ENCODE measurements at places on chromosomes 3 and 15.

- no peak overlapping the region for H3K27ac ChIP-seq
- DNase-seq, result no peak
- no peaks in the 10 kb centered on the region for H3K27me3 ChIP-seq
- H3K36me3 ChIP-seq, result peaks cover 5% of the 10 kb centered on the region
- H3K4me3 ChIP-seq, result no peak overlapping the region
Measured at GRCh38 chr3:122772827-122773226, 20.8 kb downstream of the HSPBAP1 start.

DNA sequence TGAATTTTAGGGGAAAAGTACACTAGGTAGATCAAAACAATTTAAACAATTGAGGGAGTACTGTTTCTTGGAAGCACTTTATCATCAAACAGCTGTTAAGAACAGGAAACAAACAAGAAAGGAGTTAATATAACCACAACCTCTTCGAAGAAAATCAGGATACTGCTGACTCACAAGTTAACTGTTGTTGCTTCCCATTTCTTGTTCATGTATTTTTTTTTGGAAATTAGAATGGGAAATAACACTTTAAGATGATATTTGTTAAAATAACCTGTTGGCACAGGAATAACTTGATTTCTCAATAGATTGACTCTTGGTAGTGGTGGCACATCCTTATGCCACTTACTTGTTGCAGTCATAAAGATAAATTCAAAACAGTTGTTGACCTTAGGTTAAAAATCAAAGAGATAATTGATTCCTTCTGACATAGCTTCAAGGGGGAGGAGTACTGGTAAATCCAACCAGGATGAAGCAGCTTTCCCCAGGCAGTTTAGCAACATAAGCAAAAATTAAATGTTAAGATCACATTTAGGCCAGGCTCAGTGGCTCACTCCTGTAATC, 3.3 kb downstream of the BNIP2 start:
- peaks cover 47% of the 10 kb centered on the region for H3K4me1 ChIP-seq
- peaks cover 31% of the 10 kb centered on the region for H3K36me3 ChIP-seq
- H3K27me3 ChIP-seq, result no peaks in the 10 kb centered on the region
- H3K27ac ChIP-seq, result peak overlapping the region; percentile 51
- no peak for DNase-seq

DNA sequence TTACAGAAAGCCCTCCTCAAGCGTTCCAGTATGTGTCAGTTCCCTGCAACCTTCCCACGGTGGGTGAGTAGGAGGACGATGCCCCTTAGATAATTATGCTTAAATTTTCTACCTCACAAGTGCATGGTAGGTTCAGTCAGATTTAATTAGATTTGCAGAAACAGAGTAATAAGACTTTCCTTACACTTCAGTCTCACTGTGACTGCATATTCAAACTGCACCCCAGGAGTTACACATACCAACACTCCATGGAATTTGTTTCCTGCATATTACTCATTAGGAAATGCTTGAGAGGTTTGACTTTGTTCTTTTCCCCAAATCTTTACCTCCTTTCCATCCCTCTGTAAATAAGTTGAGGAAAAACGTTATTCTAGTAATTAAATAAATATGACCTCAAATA, 108.8 kb downstream of the ARRDC4 start:
- H3K4me1 ChIP-seq, result no peaks in the 10 kb centered on the region
- H3K27ac ChIP-seq, result no peak overlapping the region
- no peak overlapping the region for H3K4me3 ChIP-seq
- H3K27me3 ChIP-seq, result no peaks in the 10 kb centered on the region
- H3K36me3 ChIP-seq, result no peaks in the 10 kb centered on the region
- DNase-seq, result no peak

- H3K27me3 ChIP-seq, result no peaks in the 10 kb centered on the region
- H3K27ac ChIP-seq, result no peak overlapping the region
- H3K4me1 ChIP-seq, result peaks cover 80% of the 10 kb centered on the region
- no peak overlapping the region for H3K4me3 ChIP-seq
- DNase-seq, result no peak
- H3K36me3 ChIP-seq, result peaks cover 55% of the 10 kb centered on the region
Measured at GRCh38 chr3:72436863-72437592, 411.2 kb downstream of the SHQ1 start.

DNA sequence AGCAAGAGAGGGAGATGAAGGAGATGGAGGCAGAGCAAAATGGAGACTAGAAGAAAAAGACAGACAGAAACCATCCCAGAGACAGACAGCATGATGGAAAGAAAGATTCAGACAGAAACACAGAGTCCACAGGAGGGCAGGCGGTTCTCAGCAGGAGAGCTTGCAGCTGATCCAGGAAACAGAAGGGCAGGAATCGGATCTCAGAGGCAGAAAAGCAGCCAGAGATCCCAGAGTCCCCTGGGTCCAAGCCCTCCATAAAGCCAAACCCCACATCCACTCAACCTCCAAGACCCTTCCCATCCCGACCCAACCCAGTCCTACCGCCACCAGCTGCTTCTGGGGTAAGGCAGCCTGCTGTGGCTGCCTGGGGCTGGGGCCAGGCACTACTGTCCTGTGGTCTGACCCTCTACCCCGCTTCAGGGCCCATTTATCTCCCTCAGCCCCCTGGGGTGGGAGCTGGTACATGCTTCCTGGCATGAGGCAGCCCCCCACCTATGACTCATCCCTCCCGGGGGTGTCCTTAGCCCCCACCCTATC, at the start of gene UCN2:
Gene UCN2 (minus strand): TSS at position 400 of the 537 bp plus-strand sequence. CDS start 657 bp downstream, outside the sequence.
- no peaks in the 10 kb centered on the region for H3K36me3 ChIP-seq
- no peaks in the 10 kb centered on the region for H3K27me3 ChIP-seq
- H3K4me1 ChIP-seq, result peaks cover 31% of the 10 kb centered on the region
- peak within 1 kb of the TSS; percentile 48 for H3K27ac ChIP-seq
- H3K4me3 ChIP-seq, result no peak within 1 kb of the TSS

DNA sequence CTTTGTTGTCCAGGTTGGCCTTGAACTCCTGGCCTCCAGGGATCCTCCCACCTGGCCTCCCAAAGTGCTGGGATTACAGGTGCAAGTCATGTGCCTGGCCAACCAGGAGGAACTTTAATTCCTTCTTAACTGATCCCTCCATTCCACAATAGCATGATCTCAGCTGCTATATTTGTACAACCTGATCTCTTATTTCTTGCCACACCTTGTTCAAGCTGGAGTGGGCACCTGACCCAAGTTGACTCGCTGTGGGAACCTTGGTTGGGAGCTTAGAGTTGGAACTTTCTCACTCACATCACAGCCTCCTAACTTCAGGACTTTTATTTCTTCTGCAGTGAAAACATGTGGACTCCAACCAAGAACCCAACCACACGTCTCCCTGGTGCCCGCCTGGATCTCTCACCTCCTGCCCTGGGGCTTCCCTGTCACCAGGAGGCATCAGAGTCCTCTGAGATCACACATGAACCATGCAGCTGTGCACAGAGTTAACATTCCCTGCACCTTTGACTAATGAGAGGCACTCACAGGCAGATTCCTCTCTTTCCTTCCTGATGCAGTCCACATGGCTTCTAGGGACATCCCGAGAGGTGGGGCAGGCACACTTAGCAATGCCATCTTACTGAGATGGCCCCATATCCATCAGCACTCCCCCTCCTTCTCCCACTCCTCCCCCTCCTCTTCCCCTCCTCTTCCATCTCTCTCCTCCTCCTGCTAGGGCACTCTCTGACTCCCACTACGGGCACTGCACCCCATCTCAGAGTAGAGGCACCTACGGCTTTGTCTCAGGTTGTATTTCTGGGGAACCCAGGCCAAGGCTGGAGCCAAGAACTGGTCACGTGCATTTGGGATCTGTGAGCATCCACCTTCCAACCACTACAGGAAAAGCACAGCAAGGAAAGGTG, 9.7 kb upstream of the CYFIP1 start:
- H3K27me3 ChIP-seq, result no peaks in the 10 kb centered on the region
- peaks cover 7% of the 10 kb centered on the region for H3K36me3 ChIP-seq
- no peaks in the 10 kb centered on the region for H3K4me1 ChIP-seq
- no peak overlapping the region for H3K27ac ChIP-seq
- no peak for DNase-seq

DNA sequence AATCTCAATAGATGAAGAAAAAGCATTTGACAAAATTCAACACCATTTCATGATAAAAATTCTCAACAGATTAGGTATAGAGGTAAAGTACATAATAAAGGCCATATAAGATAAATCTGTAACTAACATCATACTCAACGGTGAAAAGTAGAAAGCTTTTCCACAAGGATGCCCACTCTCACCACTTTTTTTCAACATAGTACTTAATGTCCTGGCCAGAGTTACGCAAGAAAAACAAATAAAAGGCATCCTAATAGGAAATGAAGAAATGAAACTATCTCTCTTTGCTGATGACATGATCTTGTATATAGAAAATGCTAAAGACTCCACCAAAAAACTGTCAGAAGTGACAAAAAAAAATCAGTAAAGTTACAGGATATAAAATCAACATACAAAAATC, 33.0 kb downstream of the THBS1 start:
- no peaks in the 10 kb centered on the region for H3K27me3 ChIP-seq
- no peaks in the 10 kb centered on the region for H3K4me1 ChIP-seq
- DNase-seq, result no peak

GRCh38 chr3:161117646-161118045, 12.5 kb upstream of the B3GALNT1 start:
- no peak overlapping the region for H3K27ac ChIP-seq
- no peak for DNase-seq
- peaks cover 3% of the 10 kb centered on the region for H3K27me3 ChIP-seq
- no peaks in the 10 kb centered on the region for H3K36me3 ChIP-seq
- no peaks in the 10 kb centered on the region for H3K4me1 ChIP-seq

DNA sequence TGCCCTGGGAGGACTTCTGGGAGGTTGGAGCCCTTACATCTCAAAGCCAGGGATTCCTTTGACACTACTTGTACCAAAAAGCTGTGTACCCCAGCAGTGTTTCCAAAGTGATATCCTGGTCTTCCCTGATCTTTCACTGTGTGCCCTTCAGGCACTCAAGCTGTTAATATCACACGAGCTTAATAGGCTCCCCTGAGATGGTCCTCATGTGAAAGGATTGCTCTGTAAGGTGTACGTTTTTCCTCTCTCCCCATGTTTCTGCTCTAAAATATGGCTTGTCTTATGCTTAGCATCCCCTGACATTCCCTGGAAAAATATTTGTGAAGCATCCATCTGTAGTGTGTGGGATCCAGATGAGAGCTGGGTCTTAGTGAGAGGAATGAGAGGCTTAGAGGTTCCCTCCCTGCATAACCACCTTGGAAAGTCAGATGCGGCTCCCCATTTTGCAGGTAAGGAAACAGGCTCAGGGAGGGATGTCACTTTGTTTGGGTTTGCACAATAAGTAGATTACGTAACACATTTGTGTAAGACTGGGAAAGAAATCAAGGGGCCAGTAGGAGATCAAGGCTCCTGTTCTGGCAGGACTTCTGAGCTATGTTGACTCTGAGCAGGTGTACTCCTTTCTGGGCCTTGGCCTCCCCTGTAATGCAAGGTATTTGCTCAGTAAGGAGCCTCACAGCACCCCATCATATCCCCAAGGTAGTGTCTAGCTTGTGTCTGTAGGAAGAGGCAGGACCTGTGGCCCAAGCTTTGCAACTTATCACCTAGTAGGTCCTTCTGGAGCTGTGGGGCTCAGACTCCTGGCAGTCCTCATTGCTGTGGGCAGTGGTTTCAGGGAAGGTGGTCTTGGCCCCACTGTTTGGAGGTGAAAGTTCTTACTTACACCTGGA, 667 bp upstream of the ACOX2 start:
- H3K27me3 ChIP-seq, result no peaks in the 10 kb centered on the region
- H3K4me3 ChIP-seq, result no peak overlapping the region
- no peaks in the 10 kb centered on the region for H3K36me3 ChIP-seq
- no peak overlapping the region for H3K27ac ChIP-seq
- peaks cover 5% of the 10 kb centered on the region for H3K4me1 ChIP-seq

- H3K4me1 ChIP-seq, result no peaks in the 10 kb centered on the region
- no peak overlapping the region for H3K27ac ChIP-seq
- no peaks in the 10 kb centered on the region for H3K36me3 ChIP-seq
- no peak overlapping the region for H3K4me3 ChIP-seq
- no peaks in the 10 kb centered on the region for H3K27me3 ChIP-seq
Measured at GRCh38 chr3:115286529-115287197, 139.6 kb upstream of the ZBTB20 start.

DNA sequence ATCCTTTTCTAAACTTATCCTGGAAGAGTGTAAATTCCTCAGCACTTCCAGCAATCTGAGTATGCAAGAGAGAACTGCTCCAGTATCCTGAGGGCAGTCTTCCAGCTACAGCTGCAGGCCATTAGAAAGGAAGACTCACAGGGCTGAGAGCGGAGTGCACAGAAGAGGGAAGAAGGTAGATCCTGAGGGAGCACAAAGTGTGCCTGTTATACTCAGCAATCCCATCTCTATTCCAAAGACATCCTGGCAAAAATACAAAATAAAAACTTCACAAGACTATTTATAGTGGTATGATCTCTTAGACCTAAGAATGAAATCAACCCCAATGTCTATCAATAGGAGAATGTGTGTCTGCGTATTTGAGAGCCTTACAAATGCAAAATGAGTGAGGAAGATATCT, 292.0 kb downstream of the ZIC1 start:
- H3K36me3 ChIP-seq, result no peaks in the 10 kb centered on the region

- H3K27ac ChIP-seq, result no peak overlapping the region
- H3K4me3 ChIP-seq, result no peak overlapping the region
- H3K4me1 ChIP-seq, result no peaks in the 10 kb centered on the region
- no peak for DNase-seq
Measured at GRCh38 chr15:80811781-80812315, 32.7 kb downstream of the CEMIP start.

Measured in activated CD8-positive, alpha-beta T cell treated with anti-CD3 and anti-CD28 coated beads for 36 hours (primary cell).